T-helper 22 cell (primary cell): ENCODE measurements at places on chromosomes 7 and 10.
A peak's percentile ranks its signal among the peaks of the same experiment; 100 is the strongest.

DNA sequence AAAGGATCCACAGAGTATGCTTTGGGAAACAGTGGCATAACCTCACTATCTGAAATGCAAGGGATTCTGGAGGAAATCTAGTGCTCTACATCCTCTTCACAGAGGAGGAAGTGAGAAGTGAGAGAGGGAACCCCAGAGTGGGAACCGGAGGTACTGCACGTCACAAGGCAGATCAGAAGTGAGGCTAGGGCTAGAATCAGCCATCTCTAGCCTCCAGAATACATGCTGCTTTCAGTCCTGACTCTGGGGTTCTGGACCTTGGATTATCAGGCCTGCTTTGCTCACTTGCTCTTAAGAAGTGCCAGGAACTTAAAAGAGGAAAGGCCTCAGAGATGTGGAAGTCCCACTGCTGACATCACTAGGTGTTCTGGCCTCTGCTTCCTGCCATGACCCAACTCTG is 25.7 kb downstream of the ZNF503 start:
- no peak for DNase-seq

DNA sequence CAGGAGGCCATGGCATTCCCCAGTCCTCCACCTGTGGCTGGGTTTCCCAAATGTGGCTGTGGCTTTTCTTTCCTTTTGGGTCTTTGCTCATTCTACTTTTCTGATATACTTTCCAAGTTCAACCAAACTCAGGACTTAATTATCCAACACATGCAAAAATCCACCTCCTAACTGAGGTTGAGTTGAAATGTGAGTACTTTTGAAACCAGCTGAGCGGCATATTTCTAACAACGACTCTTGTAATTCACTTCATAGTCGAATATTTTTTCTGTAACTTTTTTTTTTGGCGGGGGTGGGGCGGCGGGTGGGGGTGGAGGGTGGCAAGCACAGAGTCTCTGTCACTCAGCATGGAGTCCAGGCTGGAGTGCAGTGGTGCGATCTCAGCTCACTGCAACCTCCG is 165.2 kb upstream of the PITRM1 start:
- no peak for DNase-seq

GRCh38 chr7:101950450-101951119 is 133.2 kb downstream of the CUX1 start:
- no peak for DNase-seq

- no peak for DNase-seq
Observed at GRCh38 chr7:10474048-10474447, 499.6 kb upstream of the PHF14 start.

- DNase-seq: no peak
Observed at GRCh38 chr7:46960970-46961369, 620.9 kb downstream of the TNS3 start.

DNA sequence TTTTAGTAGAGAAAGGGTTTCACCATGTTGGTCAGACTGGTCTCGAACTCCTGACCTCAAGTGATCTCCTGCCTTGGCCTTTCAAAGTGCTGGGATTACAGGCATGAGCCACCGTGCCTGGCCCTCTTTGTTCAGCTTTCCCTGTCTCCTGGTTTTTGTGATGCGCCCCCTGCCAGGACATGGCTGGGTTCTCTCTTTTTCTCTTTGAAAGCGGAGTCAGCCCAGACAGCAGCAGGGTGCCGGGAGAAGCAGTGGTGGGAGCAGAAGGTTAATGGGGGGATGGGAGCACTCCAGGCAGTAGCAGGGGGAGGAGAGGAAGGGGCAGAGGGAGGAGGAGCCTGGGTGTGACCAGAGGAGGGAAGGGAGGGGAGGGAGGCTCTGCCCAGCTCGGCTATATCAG is 1.8 kb downstream of the MUC3A start:
- no peak for DNase-seq

- peak; percentile 22 for DNase-seq
Observed at GRCh38 chr10:28628184-28628893, 49.0 kb upstream of the BAMBI start.
